ENCODE measurements at places on chromosomes 5 and 9.

DNA sequence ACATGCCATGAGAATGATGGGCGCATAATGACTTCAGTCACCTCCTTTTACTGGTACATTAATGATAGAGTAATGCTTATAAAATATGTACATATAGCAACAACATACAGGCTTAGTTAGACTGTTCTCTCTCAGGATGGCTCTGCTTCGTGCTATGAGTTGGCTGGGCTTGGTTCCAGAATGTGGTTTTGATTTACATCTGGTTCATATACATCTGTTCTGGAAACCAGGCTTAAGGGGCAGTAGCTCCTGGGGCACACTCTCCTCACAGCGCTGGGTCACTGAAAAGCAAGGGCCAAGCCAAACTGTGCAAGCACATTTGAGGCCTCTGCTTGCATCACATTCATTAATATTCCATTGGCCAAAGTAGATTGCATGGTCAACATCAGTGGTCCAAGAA is 44.9 kb downstream of the PCSK1 start:
- no peak for DNase-seq

- peak; percentile 78 for DNase-seq
These were observed 15.6 kb downstream of the DNM1 start for GRCh38 chr9:128218518-128219389.

DNA sequence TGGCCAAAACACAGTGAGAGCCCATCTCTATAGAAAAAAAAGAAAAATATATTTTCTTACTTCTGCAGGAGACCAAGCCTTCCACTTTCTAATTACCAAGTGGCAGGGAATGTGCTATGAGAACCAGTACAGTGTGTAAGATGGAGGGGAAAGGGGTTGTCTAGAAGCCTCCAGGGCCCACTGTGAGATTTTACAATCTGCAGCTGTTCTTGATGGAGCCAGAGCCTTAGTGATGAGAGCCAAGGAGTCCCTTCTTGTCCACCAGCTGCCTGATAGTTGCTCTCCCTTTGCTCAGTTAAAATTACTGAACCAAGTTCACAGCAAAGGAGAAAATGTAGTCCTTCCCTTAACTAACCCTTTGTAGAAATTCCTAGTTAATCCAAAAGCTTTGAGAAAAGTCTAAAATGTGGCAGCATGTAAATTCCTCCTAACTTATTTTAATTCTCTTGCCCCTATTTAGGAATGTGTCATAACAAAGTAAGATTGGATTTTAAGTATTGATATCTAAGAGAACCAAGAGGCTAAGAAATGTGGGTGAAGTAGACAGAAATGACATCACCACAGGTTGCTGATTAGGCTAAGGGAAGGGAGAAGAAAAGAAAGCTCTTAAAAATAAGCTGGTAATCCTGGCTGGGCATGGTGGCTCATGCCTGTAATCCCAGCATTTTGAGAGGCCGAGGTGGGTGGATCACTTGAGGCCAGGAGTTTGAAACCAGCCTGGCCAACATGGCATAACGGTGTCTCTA is 19.3 kb downstream of the SRP19 start:
- no peak for DNase-seq

DNA sequence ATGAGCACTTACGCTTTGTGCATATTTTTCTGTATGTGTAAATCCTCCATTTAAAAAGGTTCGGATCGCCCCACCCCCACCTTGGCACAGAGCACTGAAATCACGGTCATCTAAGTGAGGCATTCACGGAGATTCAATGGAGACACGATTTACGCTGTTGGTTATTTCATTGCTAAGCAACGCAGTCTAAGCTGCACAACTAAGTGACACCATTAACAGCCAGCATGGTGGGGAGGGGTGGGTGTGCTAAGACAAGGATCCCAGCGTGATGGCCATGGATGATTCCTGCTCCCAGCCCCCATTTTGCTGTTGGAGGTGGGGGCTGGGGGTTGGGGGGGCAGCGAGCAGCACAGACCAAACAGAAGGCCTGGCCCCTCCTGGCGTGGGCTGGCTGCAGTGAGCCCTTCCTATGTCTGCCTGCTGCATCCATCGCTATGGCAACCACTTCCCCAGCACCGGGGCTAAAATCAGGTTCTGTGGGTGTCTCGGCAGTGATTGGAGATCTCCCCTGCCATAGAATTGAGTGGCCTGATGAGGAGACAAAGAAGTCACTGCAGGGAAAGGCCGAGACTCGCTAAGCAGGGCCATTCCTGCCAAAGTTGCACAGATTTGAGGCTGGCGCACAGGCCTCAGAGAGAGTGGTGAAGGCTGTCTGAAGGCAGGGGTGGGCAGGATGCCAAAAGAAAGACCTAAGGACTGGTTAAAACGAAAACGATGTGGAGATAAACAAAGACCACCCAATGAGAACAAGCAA is 14.3 kb upstream of the MARCHF6 start:
- no peak for DNase-seq

DNA sequence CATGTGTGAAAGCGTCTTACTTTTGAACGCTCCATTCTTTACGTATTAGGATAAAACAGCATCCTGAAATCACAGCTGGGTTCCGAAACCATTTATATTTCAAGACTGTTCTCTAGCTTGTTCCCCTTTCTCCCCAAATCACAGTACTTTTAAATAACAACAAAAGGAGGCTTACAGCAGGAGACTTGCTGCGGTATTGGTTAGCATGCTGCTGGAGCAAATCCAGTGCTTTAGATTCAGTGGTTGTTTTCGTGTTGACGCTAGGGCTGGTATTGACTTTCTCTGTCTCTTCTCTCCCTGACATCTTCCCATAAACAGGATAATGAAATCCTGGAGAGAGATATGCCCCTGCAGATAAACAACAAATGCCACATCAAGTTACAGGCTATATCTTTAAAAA is 103.1 kb downstream of the ZNF608 start:
- no peak for DNase-seq

GRCh38 chr9:71797266-71797665 is 29.0 kb upstream of the CEMIP2 start:
- DNase-seq: no peak

DNA sequence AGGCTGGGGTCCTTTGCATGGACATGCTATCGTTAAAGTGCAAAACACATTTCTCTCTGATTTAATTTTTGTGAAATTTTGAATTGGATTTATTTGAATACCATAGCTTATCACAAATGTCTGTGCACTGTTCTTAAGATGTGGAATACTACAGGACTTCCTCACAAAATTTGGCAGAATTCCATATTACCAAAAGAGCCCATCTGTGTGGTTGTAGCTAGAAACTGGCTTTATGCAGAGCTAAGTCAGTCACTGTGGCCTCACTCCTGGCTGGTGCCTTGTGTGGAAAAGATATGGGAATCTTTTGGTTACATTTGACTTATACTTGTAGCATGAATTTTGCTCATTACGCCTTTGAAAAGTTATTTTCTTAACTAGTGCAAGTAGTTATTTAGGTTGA is 35.5 kb downstream of the ACO1 start:
- no peak for DNase-seq

- DNase-seq: no peak
These were observed 223.0 kb downstream of the GABBR2 start for GRCh38 chr9:98485706-98486105.

GRCh38 chr5:154295551-154295950 is 105.0 kb downstream of the GALNT10 start:
- DNase-seq: no peak

DNA sequence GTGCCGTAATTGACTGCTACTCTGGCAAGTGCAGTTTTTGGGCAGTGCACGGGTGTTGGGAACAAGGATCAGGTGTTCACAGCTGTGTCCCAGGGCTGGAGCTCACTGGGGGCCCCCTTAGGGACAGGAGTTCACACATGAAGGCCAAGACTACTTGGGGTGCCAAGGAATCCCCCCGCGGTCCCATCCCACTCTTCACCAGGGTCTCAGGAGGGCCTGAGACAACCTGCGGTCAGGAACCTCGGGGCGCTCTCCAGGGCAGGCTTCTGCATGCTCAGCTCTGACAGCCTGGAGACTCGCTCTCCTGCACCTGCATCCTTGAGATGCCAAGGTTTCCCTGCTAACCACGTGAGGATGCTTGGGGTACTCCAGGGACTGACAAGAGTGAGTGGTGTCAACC is 2.3 kb upstream of the MAN1B1 start:
- DNase-seq: no peak

DNA sequence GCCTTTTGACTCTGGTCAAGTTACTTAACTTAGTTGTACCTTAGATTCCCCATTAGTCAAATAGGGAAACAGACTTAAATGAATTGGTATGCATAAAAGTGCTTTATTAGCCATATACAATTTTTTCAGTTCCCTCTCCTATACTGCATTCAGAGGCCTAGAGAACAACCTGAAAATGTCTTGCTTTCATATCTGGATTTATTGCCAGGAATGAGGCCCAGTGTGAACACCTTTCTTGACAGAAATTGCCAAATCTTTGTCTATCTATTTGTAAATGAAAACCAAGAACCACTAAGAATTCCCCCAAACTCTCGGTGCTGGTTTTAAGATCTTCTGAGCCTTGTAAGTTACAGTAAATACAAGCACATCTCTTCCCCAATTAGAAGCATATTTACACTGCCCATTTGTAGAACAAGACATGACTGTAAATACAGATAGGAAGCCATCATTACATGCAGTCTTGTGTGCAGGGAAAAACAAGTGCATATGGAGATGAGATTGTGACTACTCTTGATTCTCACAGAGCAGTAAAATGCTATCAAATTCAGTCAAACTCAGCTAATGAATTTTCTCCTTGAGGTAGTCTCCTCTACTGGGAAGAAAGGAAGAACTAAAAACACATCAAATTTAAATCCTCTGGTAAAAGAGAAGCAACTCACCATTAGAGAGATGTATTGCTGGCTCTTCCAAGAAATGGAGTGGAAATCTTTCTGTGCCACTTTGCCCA is 5.2 kb upstream of the FAM13B start:
- DNase-seq: no peak

GRCh38 chr5:142860270-142860669 is 90.1 kb downstream of the ARHGAP26 start:
- no peak for DNase-seq

Measured in activated T-helper 1 cell treated with Interleukin-2 at 50 U/mL for 16 hours (primary cell).